ENCODE measurements at places on chromosomes 13 and 19.
A peak's percentile ranks its signal among the peaks of the same experiment; 100 is the strongest.

GRCh38 chr13:90700340-90700739, 647.1 kb upstream of the MIR17HG start:
- DNase-seq: no peak

DNA sequence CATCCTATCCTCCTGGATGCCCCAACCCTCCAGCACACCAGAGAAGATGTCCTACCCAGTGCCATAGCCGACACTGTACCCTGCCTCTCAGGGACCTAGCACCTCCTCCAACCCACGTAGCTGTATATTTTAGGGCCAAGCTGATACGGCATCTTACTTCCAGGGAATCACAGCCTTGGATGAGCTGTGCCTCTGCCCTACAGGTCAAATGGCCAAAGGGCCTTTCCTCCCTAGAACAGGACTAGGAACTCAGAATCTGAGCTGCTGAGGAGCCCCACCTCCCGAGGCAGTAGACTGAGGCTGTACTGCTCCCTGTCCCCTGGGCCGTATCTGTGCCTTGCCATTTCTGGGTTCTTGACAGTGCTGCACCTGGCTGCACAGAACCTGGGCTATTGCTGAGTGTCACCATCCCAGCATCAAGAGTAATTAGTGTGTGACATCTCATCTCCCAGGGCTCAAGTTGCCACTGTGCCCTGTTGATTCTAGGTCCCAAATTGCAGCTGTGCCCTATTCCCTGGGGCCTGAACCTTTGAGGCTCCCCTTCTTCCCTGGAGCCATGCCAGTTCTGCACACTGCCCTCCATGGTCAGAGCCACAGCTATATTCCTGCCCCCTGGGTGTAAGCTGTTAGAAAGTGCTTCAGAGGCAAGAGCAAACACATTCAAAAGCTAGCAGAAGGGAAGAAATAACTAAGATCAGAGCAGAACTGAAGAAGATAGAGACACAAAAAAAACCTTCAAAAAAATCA, 41.0 kb downstream of the VWA8 start:
- DNase-seq: no peak

GRCh38 chr13:91774397-91774796, 376.0 kb downstream of the GPC5 start:
- no peak for DNase-seq

GRCh38 chr13:23956106-23956505, 58.8 kb upstream of the C1QTNF9B start:
- DNase-seq: no peak

GRCh38 chr13:64551755-64552154, 2678.4 kb downstream of the PCDH9 start:
- no peak for DNase-seq

GRCh38 chr19:49362929-49363267, 682 bp upstream of the TEAD2 start:
- no peak for DNase-seq

GRCh38 chr13:35860661-35861060, 270.5 kb downstream of the DCLK1 start:
- no peak for DNase-seq

DNA sequence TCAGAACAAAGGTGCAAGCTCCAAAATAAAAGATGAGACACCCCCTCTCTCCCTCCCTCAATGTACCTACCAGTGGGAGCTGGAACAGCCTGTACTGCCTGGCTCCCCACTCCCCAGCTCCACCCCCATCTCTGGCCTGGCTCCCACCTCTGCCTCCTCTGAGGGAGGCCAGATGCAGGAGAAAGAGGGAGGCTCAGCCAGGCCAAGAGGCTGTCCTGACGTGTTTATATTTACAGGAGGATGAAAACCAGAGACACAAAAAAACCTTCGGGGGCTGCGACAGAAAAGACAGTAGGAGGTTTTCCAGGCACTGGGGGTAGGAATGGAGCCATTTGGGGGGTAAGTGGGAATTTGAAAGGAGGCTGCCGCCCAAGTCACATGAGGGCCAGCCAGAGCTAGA, 19.7 kb downstream of the ARHGEF18 start:
- DNase-seq: no peak

- DNase-seq: no peak
Measured at GRCh38 chr13:53873558-53873957, 844.9 kb downstream of the OLFM4 start.

GRCh38 chr13:77503398-77503797, 32.1 kb upstream of the SCEL start:
- no peak for DNase-seq

DNA sequence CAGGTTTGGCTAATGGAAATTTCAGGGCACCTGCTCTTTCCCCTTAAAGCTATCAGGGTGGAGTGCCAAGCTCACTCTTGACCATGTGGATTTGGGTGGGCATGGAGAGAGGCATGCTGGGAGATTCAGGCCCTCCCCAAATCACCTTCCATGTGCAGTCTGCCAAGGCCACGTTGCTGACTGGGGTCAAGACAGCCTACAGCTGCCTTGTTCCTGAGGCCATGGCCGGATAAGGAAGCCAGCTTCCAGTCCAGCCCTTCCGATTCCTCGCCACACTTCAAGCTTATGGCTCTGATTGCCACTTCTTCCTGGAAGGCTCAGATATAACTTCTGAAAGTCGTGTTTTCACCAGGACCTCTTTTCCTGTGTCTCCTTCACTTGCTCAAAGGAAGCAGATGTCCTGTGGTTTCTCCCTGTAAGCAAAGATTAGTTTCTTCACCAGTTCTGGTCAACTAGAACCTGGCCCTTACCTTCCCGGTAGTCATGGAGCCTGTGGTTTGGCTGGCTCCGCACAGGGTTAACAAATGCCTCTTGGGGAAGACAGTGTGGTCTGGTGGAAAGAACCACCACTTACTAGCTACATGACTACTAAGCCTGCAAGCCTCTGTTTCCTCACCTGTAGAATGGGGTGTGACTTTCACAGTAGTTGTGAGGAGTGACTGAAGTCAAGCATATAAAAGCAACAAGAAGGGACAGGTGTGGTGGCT, 16.1 kb upstream of the TPT1 start:
- no peak for DNase-seq

- DNase-seq: no peak
Measured at GRCh38 chr13:31236211-31236786, 36.5 kb downstream of the B3GLCT start.

GRCh38 chr13:99203601-99204579, 3.2 kb downstream of the UBAC2 start:
- DNase-seq: peak; percentile 43

DNA sequence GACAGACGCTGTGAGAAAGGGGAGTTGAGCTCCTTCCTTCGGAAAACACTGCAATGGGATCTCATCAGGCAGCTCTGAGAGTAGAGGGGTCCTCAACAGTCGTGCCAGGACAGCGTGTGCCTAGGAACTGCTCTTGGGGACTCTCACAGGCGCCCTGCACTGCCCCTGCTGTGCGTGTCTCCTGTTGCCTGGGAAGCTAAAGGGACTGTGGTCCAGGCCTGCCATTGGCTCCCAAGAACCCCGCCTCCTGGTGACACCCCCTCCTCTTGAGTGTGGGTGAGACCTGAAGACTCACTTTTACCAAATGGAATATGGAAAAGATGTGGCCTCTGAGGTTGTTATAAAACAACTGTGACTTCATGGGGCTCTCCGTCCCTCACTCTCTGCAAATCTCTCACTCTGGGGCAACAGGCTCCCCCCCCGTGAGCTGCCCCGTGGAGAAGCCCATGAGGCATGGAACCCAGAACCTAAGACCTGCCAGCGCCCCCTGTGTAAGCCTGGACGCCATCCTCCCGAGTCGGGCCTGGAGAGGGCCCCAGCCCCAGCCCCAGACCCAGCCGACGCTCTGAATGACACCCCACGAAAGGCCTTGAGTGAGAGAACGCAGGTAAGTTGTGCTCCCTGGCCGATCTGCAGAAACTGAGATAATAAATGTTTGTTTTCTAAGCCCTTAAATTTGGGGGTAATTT, 302.7 kb downstream of the FGF9 start:
- no peak for DNase-seq

- DNase-seq: no peak
Measured at GRCh38 chr13:74067818-74068217, 66.4 kb downstream of the KLF12 start.

DNA sequence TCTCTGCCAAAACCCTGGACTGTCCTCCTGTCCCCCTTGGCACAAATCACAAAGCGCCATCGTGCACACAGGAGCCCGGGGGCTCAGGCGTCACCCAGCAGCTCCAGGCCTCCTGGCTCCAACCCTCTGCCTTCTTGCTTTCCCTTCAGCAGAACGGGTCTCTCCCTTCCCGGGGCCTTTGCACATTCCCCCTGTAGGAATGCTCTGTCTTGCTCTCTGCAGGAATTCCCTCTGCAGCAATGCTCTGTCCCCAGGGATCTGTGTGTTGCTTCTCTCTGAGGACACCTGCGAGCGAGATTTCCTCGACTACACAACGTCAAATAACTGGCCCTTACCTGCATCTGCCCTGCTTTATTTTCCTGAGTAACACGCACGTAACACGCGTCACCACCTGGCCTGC, 13.3 kb upstream of the RASA3 start:
- peak; percentile 51 for DNase-seq

- DNase-seq: no peak
Measured at GRCh38 chr13:79346300-79346914, 59.6 kb downstream of the RBM26 start.

- no peak for DNase-seq
Measured at GRCh38 chr13:32781906-32782305, 195.7 kb downstream of the PDS5B start.

GRCh38 chr13:66673401-66673800, 556.7 kb downstream of the PCDH9 start:
- no peak for DNase-seq

- DNase-seq: no peak
Measured at GRCh38 chr19:2290441-2291184, 8.6 kb upstream of the PEAK3 start.

GRCh38 chr13:100546713-100547405, 41.7 kb downstream of the GGACT start:
- DNase-seq: peak; percentile 20

DNA sequence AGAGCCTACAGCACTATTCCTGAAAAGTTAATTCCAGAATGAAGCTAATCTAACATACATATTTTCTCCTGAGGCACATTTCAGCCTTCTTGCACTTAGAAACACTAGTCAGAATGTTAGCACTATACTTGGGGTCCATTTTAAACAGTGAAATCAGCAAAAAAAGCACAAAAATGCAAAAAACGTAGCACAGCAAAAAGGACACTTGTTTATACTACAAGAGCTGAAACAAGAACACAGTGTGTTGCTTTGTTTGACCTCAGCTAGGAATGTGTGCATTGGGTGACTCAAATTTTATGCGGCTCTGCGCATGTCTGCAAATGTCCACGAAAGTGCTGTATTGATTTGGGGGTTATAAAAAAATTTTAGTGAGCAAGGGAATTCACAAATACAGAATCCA, 226.2 kb downstream of the KCNRG start:
- DNase-seq: no peak

DNA sequence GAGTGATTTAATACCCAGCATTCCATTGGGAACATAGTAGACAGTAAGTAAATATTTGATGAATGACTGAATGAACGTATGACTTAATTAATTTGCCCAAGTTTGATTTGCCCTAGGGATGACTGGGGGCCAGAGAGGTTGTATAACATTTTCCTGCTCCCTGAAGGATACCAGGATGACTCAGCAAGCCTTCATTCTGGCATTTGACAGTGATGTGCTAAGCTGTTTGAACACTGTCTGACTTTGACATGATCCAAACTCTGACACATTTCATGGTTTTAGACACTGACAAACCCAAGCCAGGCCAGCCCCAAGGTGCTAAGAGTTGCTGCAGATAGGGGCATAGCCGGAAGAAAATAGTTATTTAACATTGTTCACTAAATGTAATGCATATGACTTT, 53.4 kb upstream of the KLF12 start:
- no peak for DNase-seq

GRCh38 chr19:3175781-3176714, 2.5 kb upstream of the S1PR4 start:
- no peak for DNase-seq

DNA sequence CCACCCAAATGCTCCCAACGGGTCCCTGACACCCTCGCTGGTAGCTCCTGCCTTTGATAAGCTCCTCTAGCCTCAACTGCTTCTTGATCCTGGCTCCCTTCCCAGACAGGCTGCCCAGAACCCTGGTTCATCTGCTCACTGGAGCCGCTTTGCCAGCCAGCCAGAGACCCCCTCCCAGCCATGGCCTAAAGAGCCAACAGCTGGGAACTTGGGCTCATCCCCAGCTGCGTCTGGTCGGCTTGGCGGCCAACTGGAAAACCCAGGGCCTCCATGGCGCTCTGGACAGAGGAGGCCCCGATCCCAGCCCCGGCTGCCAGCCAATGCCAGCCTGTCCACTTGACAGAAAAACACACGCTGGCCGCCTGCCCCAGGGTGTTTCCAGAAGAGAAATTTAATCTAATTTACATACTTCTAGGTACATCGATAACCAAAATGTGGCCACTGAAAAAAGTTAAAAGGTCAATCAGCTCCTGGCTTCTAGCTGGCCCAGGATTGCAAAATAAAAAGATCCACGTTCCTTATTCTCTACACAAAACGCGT, 3.0 kb upstream of the AKAP8L start:
- no peak for DNase-seq

- peak; percentile 90 for DNase-seq
Measured at GRCh38 chr19:34345947-34346351, 19.0 kb upstream of the GPI start.

DNA sequence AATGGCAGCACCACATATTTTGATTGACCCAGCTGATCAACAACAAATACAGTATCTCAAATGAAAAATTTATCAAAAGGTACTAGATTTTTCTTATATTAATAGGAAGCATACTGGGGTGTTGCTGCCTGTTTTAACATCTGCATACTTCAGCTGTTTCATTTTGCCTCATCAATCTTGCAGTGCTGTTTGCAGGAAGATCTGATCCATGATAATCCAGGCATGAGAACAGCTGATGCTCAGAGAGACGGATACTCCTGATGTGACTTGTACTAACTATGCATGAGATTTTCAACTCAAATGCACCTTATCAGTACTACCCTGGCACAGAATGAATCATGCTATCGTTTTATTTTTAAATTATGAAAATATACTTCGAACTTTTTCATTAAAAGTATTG, 2136.8 kb downstream of the PCDH9 start:
- DNase-seq: no peak

GRCh38 chr19:35195830-35196229, 32.7 kb downstream of the FAM187B start:
- DNase-seq: peak; percentile 4

DNA sequence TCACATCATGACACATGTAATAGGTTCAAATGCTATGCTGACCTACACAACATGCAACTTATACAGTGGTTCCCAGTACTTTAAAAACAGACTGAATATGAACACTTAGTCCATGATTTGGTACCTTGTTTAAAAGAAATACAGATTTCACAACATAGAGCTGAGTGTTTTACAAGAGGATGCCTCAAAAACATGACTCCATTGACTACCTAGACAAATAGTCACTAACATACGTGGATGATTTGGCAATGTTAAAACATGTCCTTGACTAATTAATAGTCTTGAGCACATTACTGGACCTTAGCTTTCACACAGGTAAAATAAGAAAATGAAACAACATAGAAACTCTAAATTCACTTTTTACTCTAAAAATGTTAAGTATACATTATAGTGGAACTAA, 300.1 kb downstream of the DIAPH3 start:
- no peak for DNase-seq

- no peak for DNase-seq
Measured at GRCh38 chr13:28657784-28658538, 969 bp upstream of the POMP start.

- no peak for DNase-seq
Measured at GRCh38 chr19:46928951-46929350, 68.2 kb downstream of the ARHGAP35 start.

- no peak for DNase-seq
Measured at GRCh38 chr19:2440515-2440914, 13.1 kb upstream of the TIMM13 start.

- DNase-seq: no peak
Measured at GRCh38 chr19:2629491-2630351, 72.8 kb downstream of the GNG7 start.

- peak; percentile 61 for DNase-seq
Measured at GRCh38 chr19:11378319-11379189, 4.1 kb downstream of the SWSAP1 start.
